NCI-H187 treated with DMSO at 0.1 percent for 48 hours (cell line): ENCODE measurements at places on chromosomes 12 and 14.

GRCh38 chr12:21913823-21914222 lies 27.4 kb downstream of the ABCC9 start:
- no peak for DNase-seq

GRCh38 chr14:52733824-52734223 lies 3.9 kb downstream of the STYX start:
- no peak for DNase-seq

- DNase-seq: no peak
These were observed 14.4 kb downstream of the ISCU start for GRCh38 chr12:108576660-108577234.

DNA sequence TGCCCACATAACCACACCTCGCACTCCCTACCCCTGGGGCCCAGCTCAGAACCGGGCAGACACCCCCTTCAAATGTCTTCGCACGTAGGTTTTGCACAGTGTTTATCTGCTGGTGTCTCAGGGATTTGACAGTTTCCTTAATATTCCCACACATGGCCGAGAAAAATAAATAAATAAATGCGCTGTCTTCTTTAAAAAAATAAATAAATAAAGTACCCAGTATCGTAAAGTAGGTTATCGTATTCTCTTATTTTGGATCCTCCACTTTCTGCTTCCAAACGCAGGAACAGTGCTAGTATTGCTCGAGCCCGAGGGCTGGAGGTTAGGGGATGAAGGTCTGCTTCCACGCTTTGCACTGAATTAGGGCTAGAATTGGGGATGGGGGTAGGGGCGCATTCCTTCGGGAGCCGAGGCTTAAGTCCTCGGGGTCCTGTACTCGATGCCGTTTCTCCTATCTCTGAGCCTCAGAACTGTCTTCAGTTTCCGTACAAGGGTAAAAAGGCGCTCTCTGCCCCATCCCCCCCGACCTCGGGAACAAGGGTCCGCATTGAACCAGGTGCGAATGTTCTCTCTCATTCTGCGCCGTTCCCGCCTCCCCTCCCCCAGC lies 710 bp upstream of the FOS start:
- no peak for DNase-seq

DNA sequence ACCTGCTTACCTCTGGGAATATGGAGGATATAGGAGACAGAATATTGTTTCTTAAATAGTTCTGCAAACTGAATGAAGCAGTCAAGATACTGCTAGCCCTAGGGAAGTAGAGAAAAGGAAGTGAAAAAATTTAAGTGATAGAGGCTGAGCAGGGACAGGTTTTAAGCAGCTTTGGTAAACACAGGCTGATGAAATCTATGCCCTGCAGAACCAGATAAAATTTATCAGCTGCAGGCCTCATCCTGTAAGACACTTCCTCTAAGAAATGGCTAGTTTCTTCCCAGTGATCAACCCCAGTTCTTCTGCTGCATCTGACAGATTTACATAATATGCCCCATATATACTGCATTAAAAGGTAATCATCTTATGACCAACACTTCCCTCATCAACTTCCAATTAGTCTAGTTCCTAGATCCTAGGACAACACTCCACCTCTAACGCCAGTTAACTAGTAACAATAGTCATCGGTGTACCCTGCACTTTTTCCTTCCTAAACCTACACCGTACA lies 1.3 kb upstream of the ESYT1 start:
- no peak for DNase-seq

- DNase-seq: no peak
These were observed 3.7 kb downstream of the BIN2 start for GRCh38 chr12:51320311-51320694.

- DNase-seq: no peak
These were observed 251.9 kb downstream of the TMEM132D start for GRCh38 chr12:129651951-129652350.

GRCh38 chr14:75518625-75519024 lies 3.6 kb upstream of the BATF start:
- no peak for DNase-seq

DNA sequence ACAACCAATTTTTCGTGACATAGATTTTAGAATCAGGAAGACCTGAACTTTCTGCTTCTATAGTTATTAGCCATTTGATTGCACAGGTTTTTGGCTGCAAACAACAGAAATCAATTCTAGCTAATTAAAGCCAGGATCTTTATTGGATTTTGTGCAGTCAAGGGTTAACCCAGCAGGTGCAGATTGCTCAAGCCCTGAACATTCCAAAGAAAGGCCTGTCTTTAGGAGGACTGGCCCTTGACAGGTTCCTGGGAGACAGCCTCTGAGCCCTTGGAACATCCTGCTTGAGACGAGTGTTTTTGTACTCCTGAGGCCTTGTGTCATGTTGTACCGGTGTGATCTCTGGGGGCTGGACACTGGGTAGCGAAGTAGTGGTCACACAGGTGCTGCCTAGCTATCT lies 174.6 kb downstream of the PTCSC3 start:
- no peak for DNase-seq

DNA sequence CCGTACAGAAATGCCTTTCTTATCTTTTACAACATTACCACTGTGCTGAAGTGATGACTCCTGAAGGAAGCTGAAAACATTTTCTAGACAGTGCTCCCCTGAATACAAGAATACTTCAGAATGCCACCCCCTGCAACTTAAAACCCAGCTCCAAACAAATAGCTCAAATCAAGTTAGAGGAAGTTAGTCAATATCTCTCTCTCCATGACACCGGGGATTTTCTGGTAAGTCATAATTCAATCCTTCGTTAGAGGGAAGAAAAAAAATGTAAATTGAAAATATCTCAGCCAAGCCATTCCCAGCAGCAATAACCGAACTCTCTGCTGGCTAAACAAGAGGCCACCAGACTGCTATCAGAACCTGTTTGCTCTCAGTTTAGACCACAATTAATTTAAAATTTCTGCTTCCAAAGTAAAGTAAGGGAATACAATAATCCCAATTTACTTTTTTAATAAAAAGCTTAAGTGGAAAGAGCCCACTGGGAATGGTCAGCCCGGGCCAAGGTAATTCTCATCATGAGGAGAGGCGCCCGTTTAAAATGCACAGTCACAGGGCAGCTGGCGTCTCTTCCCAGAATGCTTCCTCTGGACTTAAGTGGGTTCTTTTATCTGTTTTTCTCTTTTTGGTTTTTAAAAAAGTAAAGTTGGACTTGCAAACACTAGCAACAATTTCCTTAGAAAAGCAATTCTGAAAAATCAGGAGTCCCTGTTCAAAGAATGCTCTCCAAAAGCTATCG lies 710.1 kb upstream of the STXBP6 start:
- DNase-seq: no peak

DNA sequence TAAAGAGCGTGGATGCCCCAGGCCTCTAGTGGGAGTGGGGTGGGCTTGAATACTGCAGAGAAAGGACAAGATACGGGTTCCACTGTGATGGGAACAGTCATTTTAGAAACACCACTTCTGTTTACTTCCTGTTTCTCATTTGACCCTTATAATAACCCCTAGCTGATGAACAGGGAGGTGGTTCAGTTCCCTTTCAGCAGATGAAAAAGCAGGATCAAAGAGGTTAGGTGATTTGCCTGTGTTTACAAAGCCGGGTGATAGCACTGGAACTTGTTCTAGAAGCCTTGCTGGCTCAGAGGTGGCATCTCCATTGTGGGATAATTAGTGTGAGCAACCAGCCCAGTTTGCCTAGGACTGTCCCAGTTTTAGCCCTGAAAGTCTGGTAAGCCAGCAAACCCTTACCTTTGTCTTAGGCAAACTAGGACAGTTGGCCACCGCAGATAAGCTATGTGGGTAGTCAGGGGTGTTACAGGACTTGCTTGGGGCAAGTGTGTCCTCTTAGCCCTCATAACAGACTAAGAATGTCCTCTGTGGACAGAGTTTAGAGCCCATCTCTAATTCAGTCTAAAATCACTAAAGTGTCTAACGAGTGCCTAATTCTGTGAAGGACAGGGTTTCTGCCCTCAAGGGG lies 7.5 kb upstream of the LRP1-AS start:
- no peak for DNase-seq

GRCh38 chr12:18754124-18754707 lies 16.3 kb downstream of the CAPZA3 start:
- DNase-seq: no peak

DNA sequence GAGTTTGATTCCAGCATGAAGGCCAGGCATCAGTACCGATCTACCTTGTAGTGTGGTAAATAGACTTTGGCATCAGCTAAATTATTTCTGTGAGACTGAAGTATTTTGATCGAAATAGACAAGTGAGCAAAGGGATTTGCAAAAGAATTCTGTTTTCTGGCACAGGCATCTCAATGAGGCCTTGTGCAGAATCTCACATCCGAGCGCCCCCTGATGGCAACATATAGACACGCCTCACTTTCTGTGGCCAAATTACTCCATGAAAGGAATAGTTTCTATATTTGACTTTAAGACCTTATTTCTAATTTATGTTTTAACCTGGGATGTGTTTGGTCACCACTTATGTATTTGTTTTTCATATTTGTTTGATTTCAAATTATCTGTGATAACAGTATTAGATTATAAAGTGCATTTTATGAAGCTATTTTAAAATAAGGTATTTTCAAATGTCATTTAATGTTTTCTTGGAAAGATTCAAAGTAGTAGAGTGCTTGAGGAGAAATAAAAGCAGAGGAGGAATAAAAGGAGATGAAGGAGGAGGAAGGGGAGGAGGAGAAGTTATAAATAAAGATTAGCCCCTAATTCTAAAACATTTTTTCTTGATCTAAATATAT lies 731.9 kb downstream of the NRXN3 start:
- no peak for DNase-seq
